ENCODE measurements at places on chromosomes 3 and 15.

DNA sequence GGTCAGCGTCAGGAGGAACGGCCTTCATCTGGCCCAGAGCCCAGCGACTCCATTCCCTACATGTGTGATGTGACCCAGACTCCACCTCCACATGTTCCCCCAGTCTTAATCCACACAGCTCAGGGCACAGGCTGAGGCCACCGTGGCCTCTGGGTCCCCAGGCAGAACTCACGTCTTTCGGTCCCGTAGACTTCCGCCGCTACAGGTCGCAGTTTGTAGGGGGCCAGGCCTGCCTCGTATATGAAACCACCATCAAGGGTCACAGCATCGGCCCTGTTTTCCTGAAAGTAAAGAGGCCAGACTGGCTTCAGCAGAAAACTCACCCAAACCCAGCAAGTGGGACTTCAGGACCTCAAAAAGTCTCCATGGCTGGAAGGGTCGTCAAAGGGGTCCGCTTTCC lies 8.6 kb downstream of the LTF start:
- DNase-seq: no peak

- no peak for DNase-seq
Measured at GRCh38 chr3:37484884-37485559, 310.6 kb upstream of the LRRFIP2 start.

DNA sequence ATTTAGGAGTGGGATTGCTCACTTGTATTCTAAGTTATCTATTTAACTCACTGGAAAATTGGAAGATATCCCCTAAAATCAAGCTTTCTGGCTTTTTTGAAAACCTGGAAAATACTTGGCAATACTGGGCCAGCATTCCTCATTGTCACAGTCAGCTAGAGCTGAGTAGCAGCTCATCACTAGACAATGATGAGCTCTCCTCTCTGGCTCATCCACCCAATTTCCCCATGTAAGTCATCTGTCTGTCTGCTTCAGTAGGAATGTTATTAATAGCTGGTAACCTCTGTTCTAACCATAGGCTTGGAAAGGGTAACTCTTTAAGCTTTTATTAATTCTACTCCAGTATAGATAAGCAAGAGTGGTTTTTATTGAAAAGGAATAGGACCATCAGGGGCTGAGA lies 39.7 kb upstream of the PIK3R4 start:
- no peak for DNase-seq

DNA sequence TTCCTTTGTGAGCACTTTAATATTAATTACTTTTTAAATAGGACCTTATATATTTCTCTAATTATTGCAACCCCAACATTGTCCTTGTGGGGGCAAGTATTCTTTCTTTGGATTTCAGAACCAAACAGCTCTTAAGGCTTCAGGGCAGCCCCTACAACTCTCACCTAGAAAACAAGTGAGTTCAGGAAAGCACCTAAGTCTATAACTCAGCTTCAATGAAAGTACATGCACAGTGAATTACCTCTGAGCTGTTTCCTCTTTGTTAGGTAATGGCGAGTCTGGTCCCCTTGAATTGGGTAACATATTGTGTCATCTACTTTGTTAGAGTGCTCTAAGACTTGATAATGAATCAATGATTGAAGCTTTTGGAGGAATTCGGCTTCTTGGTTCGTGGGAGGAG lies 545.7 kb downstream of the NLGN1 start:
- no peak for DNase-seq

- no peak for DNase-seq
Measured at GRCh38 chr3:115628075-115628412, 4.7 kb downstream of the GAP43 start.

DNA sequence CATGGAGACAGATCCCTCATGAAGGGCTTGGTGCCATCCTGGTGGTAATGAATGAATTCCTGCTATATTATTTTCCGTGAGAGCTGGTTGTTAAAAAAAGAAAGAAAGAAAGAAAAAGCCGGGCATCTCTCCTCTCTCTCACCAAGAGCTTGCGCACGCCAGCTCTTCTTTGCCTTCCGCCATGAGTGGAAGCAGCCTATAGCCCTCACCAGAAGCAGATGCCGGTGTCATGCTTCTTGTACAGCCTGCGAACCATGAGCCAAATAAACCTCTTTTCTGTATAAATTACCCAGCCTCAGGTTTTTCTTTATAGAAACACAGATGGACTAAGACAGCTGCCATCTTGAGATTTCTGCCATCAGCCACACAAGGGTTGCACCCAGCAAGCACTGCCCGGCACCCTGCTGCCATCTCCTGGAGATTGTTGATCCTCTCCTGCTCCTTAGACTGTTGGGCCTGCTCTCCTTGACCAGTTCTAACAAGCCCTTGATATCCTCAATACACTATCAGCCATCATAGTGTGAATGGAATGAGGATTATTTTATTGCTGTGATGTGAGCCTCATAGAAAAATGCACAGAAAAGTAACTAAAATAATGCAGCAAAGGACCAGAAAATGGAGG lies 3.5 kb upstream of the AHSG start:
- DNase-seq: peak; percentile 40

- no peak for DNase-seq
Measured at GRCh38 chr3:37591116-37591781, 270.4 kb upstream of the CTDSPL start.

- no peak for DNase-seq
Measured at GRCh38 chr3:17793542-17794195, 51.2 kb upstream of the TBC1D5 start.

GRCh38 chr3:43909149-43909548 lies 218.4 kb downstream of the ABHD5 start:
- DNase-seq: no peak

DNA sequence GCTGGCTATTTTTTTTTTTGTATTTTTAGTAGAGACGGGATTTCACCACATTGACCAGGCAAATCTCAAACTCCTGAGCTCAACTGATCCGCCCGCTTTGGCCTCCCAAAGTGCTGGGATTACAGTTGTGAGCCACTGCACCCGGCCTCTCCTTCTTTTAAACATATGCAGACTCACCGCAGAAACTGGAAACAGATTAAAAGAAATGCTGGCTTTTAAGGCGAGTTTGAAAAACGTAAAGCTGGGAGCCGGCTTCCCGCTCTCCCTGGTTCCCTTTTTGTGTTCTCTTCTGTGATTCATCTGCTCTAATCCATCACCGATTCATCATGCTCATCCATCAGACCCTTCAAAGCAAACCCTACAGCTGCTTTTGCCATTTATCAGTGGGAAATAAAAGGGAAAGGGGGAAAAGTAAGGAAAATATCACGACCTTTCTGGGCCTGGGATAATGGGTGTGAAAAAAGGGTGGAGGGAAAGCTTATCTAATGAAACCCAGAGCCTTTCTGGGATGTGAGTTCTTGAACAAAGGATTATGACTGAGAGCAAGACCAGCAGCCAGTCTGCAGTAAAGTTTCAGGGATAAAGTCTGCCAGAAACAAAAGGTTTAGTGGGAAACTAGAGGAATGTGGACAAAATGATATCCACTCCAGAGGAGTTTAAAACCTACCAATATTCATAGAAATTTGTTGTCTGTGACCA lies 92.3 kb upstream of the LRIG1 start:
- DNase-seq: no peak

- peak; percentile 19 for DNase-seq
Measured at GRCh38 chr3:70342149-70342548, 29.7 kb upstream of the MDFIC2 start.

DNA sequence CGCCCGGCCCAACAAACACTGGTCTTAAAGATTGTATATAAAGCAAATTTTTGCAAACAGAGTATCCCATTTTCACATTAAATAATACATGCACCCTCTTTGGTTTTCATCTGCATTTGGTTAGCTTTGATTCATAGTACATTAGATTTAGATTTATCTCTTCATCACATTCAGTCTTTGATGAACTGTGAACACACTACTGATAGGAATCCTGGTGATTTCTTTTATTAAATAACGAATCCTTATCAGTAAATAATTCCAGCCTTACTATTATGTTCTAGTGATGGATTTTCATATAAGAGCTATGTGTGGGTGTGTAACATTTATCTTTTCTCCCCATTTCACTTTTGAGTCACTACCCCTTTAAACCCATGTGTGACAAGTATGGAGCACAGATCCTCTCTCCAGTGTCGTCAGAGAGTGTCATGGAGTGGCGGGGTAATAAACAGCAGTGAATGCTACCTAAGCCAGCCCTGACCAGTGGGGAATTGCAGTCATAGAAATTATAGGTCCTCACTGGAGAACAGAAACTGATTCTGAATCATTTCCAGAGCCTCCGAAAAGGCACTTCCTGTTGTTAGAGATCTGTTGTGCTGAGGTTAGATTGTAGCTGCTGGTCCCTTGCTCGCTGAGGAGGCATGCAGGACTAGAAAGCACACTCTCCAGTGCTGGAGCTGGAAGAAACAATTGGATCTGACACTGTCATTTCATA lies 22.0 kb downstream of the SLC7A14 start:
- no peak for DNase-seq

GRCh38 chr3:117822416-117822815 lies 1112.8 kb downstream of the TUSC7 start:
- no peak for DNase-seq

DNA sequence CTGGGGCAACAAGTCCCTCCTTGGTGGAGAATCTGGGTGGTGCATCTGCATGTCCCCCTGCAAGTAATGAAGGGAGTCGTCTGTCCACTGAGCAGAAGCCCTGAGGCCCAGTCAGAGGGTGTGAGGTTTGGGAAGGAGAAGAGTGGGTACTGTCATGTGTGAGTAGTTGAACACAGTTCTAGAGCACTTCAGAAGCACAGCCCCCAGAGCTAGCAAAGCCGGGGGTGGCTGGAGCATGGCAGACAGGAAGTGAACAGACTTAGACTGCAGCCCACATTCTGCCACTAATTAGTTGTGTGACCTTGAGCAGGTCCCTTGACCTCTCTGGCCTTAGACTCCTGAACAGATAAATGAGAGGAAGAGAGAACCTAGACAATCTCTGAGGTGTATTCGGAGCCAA lies 207.6 kb downstream of the UACA start:
- DNase-seq: no peak

DNA sequence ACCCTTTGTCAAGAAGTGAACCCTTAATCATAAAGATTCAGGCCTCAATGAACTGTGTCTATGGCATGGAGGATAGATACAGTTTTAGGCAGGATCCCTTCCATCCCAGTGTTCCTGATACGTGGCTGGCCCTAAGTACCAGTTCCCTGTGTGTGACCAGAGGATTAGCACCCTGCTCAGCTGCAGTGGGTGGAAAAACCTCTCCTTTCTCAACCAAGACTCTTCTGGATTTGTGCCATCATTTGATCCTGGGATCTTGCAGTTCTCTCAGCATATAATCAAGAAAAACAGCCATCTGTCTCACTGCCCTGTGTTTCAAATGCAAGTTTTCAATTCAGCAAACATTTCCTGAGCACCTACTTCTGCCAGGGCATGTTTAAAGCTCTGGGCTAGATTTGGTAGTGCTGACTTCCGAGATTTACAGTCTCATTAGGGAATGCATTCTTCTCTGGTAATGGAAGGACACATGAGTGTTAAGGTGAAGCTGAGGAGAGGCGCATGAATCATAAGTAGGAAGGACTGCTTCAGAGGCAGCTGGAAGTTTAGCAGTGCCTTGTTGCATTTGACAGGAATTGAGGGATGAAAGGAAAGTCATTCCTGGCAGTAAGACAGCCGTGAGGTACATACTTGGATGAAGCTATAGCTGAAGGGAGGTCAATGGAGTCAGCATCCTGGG lies 388.3 kb downstream of the MFSD1 start:
- DNase-seq: no peak

DNA sequence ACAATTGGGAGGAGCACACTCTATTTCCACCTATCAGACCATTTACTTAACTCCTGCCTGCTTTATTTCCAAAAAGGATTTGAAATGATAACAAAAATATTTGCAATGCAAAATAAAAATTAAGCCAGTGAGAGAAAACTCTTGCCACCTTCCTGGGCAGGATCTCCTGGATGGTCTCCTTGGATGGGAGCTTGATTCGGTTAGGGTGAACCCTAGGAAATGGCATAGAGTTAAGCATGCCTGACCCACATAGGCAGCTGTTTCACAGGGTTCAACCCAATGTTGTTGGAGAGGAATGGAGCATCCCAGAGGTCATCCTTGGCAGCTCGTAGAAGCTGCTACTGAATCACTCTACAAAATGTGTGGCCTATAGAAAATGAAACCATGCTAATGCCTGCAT lies 83.8 kb downstream of the TGFBR2 start:
- no peak for DNase-seq

DNA sequence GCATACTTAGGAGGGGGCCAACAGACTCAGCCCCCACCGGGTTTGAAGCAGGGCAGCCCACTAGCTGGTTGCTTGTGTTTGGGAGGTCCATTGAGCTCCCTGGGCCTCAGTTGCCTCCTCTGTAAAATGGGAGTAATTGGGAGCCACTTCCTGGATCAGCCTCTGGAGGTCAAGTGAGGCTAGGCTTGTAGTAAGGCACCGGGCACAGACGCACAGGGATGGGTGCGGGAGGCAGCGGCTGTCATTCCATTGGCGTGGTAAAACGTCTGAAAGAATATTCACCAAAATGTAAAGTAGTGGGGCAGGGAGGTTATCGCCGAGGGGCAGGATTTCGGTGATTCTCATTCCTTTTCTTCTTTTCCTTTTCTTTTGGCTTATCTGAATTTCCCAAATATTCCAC lies 64.6 kb downstream of the TLE3 start:
- DNase-seq: no peak

DNA sequence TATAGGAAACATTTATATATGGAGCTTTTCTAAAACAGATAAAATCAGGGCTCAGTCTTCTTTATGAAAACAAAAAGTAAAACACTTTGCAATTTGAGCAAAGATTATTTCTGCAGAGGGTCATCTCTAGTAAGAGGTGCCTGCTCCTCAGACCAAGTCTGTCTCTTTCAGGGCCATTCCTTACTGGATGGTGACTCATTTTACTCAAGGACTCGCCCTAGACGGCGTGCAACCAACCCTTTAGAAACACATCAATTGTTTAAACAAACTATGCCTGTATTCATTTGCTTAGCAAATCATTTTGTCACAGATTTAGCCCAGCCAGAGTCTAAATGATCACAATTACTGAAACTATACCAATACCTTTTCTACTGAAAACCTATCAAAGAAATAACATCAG lies 242.8 kb upstream of the ICE2 start:
- peak; percentile 74 for DNase-seq

- DNase-seq: no peak
Measured at GRCh38 chr3:43794776-43795175, 104.0 kb downstream of the ABHD5 start.

- no peak for DNase-seq
Measured at GRCh38 chr3:160616716-160617115, 51.3 kb upstream of the KPNA4 start.

- no peak for DNase-seq
Measured at GRCh38 chr3:141735176-141735575, 2.9 kb upstream of the RNF7 start.

DNA sequence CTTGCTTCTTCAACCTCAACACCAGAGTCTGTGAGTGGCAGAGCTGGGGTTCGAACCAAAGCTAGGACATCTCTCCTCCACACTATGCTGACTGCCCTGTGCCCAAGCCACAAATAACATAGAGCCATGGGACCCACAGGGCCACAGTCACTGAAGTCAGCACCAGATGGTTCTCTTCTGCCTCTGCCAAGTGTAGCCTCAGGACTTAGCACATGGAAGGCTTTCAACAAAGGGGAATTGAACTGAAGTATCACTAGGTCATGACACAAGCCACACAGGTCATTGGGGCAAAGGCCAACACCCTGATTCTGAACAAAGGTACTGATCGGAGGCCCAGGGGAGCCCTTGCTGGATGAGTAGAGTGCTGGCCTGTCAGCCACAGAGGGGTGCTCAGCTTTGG lies 83.6 kb downstream of the BDH1 start:
- DNase-seq: no peak
